ENCODE measurements at places on chromosomes 5 and 9.

- DNase-seq = no peak
Observed at GRCh38 chr9:133779516-133780403, 41.6 kb upstream of the SARDH start.

DNA sequence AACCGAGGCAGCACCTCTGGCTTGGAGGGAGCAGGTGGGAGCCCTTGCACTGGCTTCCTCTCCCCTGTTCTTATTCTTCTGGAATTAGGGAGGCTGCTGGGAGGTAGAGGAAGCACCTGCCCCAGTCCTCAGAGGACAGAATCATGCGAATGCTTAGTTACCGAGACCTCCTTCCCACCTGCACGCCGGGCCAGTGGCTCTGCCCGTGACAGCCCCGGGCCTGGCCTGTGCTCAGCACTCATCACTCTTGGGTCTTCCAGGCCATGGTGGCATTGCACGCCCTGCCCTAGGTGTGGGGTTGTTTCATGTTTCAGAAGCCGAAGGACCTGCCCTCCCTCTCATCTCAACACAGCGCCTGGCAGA, 45.3 kb upstream of the NKD2 start:
- no peak for DNase-seq

DNA sequence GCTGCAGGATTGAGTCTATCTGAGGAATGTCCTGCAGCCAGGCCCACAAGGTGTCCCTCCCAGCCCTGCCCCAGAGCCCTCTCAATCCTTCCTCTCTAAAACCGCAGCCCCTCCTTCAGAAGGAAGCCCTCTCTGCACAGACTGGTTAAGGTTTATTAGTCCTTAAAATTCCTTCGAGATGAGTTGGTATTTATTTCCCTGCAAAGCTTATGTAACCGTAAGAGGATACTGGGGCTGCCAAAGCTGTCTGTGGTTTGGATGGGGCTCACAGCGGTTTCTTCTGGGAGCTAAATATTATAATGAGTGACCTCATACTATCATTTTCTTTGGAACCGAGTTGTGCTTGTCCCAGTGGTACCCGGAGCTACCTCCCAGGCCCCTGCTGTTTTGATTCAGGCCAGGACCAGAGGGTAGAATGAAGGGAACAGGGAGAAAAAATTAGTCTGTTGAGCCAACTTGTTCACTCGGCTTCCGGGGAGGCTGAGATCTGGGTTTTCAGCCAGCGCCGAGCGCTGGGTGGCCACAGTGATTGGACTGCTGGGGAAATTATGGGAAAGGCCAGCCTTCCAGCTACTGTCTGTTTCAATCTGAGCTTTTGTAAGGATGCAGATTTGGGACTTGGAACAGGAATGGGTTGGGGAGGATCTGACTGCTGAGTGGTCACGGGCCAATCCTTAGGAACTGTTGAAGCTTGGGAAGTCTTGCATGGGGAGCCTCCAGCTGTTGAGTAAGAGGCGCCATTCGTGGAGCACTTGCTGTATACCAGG, 107.5 kb downstream of the NDFIP1 start:
- no peak for DNase-seq

GRCh38 chr5:97087138-97087537, 55.3 kb downstream of the LIX1 start:
- no peak for DNase-seq

DNA sequence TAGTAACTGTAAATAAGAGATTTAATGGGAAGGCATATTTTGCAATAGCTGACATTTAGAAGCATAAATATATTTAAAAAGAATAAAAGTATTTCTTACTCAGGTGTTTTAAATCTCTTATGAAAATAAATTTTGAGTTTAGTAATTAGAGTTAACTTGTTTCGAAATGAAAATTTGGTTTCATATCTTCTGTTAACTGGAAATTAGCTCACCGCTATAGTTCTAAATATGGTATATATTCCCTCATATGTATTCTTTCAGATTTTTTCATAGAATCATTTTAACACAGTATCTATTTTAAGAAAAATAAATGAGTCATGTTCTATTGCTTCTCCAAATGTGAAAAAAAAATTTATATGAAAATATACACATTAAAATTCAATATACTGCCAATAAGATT, 434.1 kb downstream of the DTWD2 start:
- DNase-seq = no peak

- DNase-seq = no peak
Observed at GRCh38 chr9:102911185-102911584, 83.9 kb upstream of the CYLC2 start.

DNA sequence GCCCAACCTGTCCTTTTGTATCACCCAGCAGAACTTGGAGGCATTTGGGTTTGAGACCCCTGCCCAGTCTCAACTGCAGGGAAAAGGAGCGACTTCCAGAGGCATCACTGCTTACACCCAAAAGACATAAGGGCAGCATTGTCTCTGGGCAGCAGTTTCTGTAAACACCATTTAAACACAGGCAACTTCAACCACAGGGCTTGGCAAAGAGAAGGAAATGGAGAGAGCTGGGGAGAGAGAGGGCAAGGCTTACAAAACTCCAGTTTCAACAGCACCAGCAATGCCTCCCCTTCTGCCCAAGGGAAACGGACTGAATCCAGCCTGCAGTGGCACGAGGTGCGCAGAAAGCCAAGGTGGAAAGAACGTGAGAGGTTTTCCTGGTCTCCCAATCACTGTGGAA, 147.6 kb downstream of the ROR2 start:
- DNase-seq = no peak

- no peak for DNase-seq
Observed at GRCh38 chr9:30932226-30932625, 1452.2 kb upstream of the ACO1 start.

GRCh38 chr9:121206516-121207370, 5.1 kb upstream of the RAB14 start:
- no peak for DNase-seq

DNA sequence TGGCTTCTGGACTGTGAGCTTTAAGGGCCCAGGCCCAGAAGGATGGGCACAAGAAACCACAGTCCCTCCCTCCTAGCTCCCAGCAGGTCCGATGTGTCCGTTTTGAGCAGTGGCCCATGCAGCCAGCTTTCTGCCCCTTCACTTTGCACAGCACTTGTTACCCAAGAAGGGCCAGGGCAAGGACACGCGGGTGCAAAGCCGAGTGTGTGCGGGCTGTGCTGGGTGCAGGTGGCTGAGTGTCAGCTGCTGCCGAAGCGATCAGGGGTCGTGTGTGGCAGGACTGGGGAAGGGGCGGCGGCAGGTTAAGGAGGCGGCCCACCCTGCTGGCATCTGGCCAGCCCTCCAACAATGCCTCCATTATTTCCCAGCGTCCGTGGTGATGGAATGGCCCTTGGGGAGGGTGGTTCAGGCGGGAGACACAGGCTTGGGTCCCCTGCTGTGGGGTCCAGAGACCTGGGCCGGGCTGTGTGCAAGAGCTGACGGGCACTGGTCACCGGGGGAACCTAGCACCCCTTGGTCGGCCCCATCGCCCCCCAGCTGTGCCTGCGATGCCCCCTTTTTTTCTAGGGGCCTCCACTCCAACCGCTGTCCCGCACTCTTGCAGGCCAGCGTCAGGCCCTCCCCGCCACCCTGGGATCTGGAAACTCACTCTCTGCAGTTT, 653 bp downstream of the LHX3 start:
- no peak for DNase-seq

- DNase-seq = peak; percentile 24
Observed at GRCh38 chr5:149439899-149440542, 60.9 kb upstream of the IL17B start.

DNA sequence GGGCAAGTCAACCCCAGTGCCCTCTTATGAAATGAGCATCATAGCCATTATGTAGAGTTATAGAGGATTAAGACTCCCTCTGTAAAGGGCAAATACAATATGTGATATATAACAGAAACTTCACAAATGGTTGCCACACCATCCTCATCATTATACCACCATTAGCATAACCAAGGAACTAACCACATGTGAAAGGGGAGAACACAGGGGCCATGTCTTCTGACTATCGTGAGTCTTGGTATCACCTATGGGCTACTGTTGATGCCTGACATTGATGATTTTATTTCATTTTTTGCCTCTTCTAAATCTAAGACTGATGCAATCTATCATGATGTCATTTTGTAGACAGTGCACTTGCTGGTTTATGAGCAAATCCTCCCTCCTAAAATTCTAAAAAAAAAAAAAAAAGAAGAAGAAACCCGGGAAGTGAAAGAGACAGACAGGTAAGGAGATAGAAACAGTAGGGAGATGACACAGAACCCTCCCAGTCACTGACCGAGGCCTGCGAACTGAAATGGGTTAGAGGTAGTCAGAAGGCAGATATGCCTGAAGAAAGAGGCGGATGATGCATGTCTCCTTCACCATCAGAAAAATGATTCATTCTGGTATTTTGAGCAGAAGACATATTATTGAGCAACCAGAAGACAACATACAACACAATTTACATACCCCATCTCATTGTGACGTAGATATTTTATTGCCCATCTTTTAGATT, 266.0 kb downstream of the DMAC1 start:
- no peak for DNase-seq

DNA sequence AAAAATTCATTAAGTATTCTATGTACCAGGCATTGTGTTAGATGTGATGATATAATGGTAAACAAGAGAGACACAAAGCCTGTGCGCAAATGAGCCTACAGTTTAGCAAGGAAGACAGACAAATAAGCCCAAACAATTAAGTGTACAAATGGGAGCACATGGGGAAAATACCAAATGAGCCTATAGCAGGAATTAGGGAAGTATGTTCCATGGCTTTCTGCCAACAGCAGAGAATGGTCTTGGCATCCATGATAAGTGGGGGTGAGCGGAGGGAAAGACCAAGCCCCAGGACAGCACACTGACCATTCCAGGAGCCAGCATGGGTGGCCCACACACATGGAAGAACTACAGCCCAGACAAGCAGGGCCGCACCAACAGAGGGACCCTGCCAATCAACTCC, 369.7 kb downstream of the DEPDC1B start:
- DNase-seq = no peak

- no peak for DNase-seq
Observed at GRCh38 chr5:160327818-160328217, 15.5 kb upstream of the CCNJL start.

DNA sequence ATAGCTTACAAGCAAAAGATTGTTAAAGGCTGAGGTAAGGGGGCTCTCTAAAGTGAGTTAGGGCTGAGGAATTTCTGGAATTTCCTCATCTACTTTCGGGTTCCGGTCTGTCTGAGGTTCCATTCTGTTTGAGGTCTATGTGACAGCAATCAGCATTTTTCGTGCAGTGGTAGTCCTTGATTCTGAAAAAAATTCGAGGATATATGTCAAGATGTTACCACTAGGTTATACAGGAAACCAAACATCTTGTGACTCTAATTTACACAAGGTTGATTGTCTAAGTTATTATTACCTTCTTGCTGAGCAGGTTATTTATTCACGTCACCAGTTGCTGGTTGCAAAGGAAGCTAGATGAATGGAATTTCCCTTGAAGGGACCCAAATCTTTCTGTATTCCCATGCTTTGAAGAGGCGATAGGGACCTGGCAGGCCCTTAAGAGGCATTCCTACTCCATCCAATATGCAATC, 35.2 kb downstream of the RLN2 start:
- DNase-seq = no peak

- no peak for DNase-seq
Observed at GRCh38 chr9:115594557-115594956, 476.6 kb upstream of the TNC start.
